Anterior cingulate cortex (tissue), 58 donors: ENCODE measurements at places on chromosomes 6 and 20.

GRCh38 chr6:5174244-5174643 is 86.5 kb downstream of the LYRM4 start:
- no peak for DNase-seq

DNA sequence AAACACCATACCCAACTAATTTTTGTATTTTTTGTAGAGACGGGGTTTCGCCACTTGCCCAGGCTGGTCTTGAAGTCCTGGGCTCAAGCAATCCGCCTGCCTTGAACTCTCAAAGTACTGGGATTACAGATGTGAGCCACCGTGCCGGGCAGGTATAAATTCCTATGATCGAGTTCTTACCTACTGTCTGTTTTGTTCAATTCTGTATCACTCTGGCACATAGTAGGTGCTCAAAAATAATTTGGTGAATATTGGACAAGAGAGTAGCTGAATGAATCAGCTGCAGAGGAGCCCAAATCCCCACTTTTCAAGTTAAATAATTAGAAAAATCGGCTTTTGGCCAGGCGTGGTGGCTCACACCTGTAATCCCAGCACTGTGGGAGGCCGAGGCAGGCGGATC is 13.7 kb upstream of the ZMYND8 start:
- DNase-seq, result no peak

DNA sequence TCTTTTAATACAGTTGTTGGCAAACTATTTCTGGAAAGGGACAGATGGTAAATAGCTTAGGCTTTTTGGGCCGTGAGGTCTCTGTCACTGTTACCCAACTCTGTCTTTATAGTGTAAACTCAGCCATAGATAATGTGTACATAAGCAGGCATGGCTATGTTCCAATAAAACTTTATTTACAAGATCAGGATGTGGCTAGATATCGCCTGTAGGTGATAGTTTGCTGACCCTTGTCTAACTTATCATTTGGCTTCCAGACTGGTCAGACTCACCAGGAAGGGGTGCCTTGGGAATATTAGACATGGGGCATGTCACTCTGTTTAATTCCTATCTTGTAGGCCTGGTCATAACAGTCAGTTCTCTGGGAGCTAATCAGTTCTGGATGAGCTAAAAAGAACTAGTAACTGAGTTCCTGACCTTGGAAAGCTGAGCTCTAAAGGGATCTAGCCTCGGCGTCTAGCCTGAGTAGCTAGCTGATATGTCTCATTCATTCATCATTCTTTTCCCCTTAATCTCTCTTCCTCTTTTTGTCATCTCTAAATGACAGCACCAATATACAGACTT is 163.6 kb downstream of the SLC16A10 start:
- DNase-seq, result no peak

DNA sequence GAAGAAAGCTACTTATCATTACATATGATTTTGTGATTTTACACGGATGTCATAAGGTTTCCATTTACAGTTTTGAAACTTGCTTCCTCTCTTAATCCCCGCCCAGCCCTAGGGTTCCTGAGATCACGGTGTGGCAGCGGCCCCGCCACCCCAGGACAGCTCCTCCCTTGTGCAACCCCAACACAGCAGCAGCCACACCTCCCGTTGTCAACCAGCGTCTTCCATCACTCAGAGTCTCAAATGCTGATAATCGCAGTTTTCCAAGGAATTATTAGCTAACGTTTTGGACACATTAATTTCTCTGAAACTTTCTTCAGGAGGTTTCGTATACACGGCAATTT is 204.8 kb downstream of the THBS2 start:
- DNase-seq, result no peak

DNA sequence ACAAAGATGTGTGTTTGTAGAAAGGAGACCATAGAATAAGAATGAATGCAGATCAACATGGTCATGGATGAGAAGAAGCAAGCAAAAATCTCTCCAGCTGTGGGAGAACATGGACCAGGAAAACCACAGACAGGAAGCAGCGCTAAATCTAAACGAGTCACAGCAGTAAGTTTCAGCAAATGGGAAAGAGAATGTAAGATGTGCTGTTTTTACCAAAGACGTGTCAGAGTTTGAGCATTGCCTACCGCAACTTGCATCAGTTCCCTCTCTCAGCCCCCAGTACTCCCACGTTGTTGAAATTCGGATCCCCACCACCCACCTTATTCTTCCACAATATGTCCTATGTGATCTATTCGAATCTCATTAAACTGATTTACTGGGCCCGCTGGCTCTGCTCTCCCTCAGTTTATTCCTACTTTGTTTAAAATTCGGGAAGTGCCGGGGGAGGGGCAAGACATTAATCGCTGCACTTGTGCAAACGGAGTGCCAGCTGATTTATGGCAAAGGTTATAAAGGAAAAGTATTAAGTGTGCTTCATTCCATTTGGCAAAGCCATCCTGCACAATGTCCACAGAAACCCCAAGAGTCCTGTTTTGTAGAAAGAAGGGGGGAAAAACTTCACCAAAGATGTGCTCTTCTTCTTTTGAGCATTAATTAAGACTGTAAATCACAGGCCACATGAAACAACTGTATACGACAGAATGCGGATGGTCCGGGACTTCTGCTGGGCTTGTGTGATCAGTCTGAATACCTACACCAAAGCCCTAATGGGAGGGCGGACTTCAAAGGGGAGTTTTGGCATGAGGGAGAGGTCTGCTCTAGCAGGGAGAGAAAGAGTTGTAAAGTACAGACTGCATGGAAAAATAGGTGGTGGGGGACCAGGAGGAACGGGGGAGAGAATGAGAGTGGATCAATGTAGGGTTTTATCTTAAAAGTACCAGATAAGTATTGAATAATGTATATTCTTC is 59.1 kb upstream of the PRDM1 start:
- no peak for DNase-seq

GRCh38 chr6:21352131-21352530 is 241.4 kb upstream of the SOX4 start:
- DNase-seq, result no peak

DNA sequence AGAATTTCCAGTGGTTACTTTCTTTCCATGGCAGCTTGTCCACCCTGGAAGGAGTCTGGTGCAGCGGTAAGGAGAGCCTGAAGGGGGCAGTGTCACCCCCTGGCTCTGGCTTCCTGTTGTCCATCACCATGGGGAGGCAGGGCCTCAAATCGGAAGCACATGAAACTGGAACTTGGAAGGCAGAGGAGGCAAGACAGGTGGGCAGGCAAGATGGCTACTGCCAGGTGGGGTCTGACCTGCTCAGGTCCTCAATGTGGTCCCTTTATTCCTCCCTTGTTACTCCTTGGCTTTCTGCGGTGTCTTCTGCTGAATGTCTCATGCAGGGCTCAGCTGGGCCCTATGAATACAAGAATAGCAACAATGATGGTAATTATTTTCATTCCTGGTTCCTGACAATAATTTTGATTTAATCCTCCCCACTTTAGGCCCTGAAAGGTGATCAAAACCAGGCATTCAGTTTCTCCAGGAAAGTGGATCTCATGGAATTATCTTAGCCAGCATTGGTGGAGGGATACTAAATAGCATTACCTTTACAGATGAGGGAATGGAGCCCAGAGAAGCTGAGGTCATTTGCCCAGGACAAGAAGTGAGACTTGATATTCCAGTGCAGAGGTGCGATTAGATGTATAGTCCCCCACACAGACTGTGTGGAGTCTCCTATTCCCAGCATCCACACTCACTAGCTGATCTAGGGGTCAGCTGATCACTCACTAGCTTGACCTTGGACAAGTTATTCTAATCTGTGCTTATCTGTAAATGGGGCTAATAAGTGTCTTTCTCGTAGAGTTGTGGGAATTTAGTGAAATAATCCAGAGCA is 17.6 kb upstream of the SNAI1 start:
- no peak for DNase-seq

DNA sequence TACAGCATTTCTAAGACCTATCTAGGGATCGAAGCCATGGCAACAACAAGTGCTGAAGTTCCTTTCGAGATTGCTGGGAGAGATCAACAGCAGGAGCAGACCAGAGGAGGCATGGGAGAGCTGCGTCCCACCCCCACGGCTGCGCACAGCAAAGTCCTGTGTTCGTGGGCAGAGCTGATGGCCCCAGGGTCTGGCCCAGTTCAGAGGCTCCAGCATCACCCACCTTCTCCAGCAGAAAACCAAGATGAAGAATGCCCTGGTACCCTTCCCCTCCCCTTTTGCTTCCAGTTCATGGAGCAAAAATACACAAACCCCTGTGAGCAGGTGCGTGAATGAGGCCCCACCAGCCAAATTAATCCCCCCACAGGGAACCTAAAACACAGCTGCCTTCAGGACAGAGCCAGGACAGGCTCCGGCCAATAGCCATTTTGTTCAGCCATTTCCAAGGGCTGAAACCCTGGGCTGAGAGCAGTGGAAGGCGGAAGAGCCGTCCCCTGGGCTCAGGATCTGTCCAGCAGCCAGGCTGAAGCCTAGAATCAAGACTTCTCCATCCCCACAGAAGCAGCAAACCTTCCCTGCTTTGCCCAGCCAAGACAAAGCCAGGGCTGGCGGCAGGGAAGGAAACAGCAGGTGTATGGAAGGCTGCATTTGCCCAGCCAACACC is 102.8 kb downstream of the PREX1 start:
- DNase-seq, result no peak

DNA sequence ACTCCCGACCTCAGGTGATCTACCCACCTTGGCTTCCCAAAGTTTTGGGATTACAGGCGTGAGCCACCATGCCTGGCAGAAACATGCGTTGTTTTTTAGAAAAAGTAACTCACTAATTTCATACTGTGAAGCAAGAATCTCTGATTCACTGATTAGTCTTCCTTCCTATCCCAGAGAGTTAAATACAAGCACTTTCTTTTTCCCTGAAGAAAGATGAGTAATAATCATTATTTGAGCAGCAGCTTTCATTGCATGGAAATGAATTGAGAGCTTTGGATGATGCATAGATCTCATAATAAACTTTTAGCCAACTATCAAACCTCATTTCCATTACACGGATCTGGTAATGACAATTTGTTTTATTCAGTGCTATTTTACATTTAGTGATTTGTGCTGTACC is 892.5 kb upstream of the EYS start:
- DNase-seq, result no peak

- no peak for DNase-seq
Observed at GRCh38 chr6:29917857-29918256, 24.5 kb upstream of the HLA-A start.

DNA sequence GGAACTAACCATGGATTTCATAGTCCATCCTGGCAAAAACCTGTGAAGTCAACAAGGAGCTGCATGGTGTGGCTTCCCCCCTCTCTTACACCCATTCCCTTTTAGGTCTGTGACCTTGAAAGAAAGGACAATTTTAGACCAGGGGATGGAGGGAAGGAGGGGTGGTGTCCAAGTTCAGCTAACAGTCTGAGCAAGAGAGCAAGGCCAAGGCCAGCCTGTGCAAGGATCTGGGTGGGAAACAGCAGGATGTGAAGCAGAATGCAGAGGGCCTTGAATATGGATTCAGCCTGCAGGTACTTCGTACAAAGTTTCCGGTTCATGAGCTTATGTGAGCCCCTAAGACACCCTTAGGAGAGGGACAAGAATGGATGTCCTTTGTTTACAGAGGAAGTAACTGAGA is 293.0 kb downstream of the KIF16B start:
- DNase-seq, result no peak

DNA sequence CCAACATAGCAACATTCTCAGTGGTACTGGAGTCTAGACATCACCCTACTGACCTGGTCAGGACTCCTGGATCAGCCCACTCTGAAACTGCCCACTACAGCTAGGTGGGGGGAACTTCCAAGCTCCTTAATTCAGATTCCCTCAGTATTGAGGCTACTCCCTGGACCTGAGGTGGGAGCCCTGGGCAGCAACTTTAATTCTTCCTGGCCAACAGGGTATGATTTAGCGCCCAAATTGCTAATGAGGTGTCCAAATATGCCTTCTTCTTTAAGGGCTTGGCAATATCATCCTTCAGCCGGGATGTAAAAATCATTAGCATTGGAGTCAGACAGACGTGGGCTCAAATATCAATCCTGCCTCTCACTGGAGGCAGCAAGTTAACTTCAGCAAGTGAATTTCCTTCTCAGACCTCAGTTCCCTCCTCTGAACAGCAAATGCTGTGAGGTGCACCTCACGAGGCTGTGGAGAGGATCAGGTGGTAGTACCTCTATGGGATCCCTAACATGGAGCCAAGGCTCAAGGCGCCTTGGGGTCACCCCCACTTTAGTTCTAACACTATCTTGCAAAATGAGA is 27.6 kb downstream of the NEDD9 start:
- DNase-seq, result no peak
